ENCODE measurements at places on chromosomes 11 and 22.

GRCh38 chr22:45284705-45285262 is at the start of gene UPK3A:
Gene UPK3A (plus strand): TSS chr22:45284949. CDS start chr22:45285014, 65 bp downstream.
- no peak for DNase-seq

- DNase-seq = no peak
Measured at GRCh38 chr11:117884994-117885393, 8.5 kb upstream of the FXYD6 start.

GRCh38 chr11:1749395-1750351 is 722 bp downstream of the IFITM10 start:
- no peak for DNase-seq

DNA sequence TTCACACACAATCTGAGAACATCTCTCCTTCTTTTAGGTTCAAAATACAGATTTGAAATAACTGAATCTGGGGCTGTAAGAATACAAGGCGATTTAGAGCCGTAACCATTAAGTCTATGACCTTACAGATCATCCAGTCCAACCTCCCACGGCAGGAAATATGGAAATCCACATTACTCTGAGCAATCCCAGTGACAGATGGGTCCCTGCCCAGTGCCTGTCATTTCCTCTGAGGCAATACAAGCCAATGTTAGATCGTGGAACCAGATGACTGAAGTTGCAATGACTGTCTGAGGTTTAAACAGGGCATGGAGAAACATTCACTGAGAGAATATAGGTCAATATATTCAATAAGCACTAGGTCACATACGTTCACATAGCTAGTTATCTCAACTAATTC is 77.4 kb upstream of the OR5AK2 start:
- no peak for DNase-seq

- no peak for DNase-seq
Measured at GRCh38 chr11:65559951-65560537, 1.9 kb upstream of the LTBP3 start.

All from activated naive CD8-positive, alpha-beta T cell treated with anti-CD3 and anti-CD28 coated beads, Interleukin-2, amount 50 U/mL, for 16 hours (primary cell).